WTC11 (cell line): ENCODE measurements at places on chromosomes 13 and 19. TPM values are rescaled to one million over a fixed set of nuclear protein-coding genes. Genes with fewer than 3 reads are reported as not detected.

DNA sequence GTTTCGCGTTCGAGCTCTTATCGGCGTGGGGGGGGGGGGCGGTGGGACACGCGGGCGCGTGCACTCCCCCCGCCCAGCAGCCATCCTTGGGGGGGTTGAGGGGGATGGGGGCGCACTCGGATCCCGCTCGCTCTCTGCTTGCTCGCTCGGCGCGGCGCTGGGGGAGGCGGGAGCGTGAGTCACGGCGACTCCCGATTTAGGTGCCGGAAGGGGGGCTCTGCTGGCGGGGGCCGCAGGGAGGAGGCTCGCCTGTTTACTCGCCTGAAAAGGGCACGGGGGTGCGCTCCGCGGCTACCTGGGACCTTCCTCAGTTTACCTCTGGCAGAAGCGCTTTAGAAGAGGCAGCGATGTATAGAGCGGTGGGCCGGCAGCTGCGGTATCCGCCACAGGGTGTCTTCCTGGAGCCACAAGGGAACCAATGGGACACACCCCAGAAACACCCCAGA is 1.1 kb upstream of the PDE4A start:
- no peak for DNase-seq

DNA sequence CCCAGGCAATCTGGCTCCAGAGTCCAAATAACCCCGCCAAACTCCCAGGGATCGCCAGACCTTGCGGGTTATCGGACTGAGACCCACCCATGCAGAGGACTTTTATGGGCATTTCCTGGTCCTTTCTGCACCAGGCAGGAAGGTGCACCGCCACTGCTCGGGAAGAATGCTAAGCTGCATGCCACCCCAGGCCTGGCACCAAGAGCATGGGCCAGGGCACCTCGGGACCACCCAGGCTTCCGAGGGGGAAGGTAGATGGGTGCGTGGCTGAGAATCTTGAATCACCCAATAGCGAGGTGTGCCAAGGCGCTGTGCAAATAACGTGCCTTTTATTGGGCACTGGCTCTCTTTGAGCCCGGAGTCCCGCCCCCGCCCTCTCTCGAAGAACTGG is 422 bp upstream of the ZNF575 start:
- peak; percentile 24 for DNase-seq

DNA sequence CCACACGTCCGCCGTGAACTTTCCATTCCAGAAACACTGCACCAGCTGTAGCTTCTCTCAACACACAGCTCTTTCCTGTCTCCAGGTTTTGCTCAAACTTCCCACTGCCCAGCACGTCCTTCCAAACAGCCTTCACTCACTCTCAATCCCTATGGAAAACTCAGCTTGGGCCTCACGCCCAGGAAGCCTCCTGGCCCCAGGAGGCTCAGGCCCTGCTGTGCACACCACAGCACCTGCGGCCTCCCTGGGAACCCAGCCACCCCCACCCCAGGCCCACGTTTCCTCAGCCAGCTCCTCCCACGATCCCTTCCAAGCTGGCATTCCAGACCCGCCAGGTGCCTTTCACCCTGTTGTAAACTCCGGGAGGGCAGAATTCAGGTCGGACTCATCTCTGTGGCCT is 35.2 kb downstream of the C13orf46 start:
- no peak for DNase-seq

DNA sequence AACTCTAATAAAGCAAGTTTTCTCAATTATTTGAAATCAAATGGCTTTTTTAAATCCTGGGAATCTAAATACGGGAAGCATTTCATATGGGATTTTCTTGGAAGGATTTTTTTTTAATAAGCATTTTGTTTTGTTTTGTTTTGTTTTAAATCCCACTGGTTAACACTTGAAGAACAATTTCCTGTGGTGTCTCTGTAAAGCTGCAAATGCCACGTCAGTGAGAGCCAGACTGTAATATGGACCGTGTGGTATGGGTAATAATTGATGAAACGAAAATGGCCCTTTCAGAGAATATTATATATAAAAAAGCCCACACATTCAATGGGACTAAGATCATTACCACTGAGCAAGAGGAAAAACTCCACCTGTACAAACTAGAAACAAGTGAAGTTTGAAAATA is 33.9 kb upstream of the MIR17HG start:
- no peak for DNase-seq

The PCDH20 gene
- total RNA-seq, result 1.3 to 1.4 TPM (median 1.3 TPM) in 3 replicates

The LCP1 gene
- 2.7 to 3.7 TPM (median 3.2 TPM) in 3 replicates for total RNA-seq

The MCF2L gene
- total RNA-seq, result 34.8 to 35.4 TPM (median 34.9 TPM) in 3 replicates
